ENCODE measurements at places on chromosomes 4 and X.

GRCh38 chrX:138946926-138947325 is 235.4 kb upstream of the FGF13 start:
- H3K4me1 ChIP-seq, result no peaks in the 10 kb centered on the region
- no peak overlapping the region for H3K4me3 ChIP-seq
- no peak for DNase-seq
- H3K27ac ChIP-seq, result no peak overlapping the region
- no peaks in the 10 kb centered on the region for H3K36me3 ChIP-seq

DNA sequence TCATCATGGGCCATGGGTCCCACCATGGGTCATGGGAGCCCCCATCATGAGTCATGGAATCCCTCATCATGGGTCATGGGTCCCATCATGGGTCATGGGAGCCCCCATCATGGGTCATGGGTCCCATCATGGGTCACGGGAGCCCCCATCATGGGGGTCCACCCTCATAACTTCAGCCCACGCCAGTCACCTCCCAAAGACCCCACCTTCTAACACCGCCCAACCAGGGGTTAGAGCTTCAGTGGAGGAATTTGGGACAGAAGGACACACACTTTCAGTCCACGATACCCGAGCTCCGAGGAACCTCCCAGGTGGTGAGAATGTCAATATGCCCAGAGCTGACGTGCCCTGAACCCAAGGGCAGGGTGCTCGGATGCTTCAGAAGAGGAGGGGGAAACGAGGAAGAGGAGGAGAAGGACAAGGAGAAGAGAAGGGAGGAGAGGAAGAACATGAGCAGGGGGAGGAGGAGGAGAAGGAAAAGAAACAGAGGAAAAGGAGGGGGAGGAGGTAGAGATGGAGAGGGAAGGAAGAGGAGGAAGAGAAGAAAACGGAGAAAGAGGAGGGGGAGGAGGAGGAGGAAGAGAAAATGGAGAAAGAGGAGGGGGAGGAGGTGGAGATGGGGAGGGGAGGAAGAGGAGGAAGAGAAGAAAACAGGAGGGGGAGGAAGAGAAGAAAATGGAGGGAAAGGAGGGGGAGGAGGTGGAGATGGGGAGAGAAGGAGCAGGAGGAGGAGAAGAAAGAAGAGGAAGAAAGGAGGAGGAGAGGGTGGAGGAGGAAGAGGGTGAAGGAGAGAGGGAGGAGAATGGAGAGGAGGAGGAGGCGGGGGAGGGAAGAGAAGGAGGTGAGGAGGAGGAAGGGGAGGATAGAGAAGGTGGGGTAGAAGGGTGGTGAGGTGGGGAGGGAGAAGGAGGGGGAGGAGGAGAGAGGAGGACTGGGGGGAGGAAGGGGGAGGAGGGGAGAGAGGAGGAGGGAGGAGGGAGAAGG is 17.7 kb downstream of the IL3RA start:
- H3K36me3 ChIP-seq, result no peaks in the 10 kb centered on the region
- H3K4me3 ChIP-seq, result no peak overlapping the region
- no peaks in the 10 kb centered on the region for H3K27me3 ChIP-seq
- H3K4me1 ChIP-seq, result no peaks in the 10 kb centered on the region

DNA sequence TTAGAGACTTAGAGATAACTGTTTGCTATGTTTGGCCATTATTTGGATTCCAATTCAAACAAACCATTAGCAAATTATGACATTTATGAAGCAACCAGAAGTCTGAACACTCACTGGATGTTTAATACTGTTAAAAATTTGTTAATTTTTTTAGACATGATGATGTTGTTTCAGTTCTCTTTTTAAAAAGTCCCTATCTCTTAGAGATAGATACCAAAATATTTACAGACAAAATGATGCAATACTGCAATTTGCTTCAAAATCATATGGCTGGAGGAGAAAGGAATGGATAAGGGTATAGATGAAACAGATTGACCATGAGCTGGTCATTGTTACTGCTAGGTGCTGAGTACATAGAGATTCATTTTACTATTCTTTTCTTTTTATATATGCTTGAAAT is 534.6 kb downstream of the BCOR start:
- no peaks in the 10 kb centered on the region for H3K4me1 ChIP-seq
- H3K27me3 ChIP-seq, result no peaks in the 10 kb centered on the region
- H3K4me3 ChIP-seq, result no peak overlapping the region
- DNase-seq, result no peak
- H3K36me3 ChIP-seq, result no peaks in the 10 kb centered on the region
- H3K27ac ChIP-seq, result no peak overlapping the region

GRCh38 chr4:148425327-148426110 is 16.7 kb downstream of the NR3C2 start:
- no peak overlapping the region for H3K27ac ChIP-seq
- no peaks in the 10 kb centered on the region for H3K4me1 ChIP-seq
- no peaks in the 10 kb centered on the region for H3K36me3 ChIP-seq
- H3K27me3 ChIP-seq, result no peaks in the 10 kb centered on the region

GRCh38 chr4:149987330-149988086 is 90.7 kb upstream of the DCLK2 start:
- DNase-seq, result no peak
- H3K27me3 ChIP-seq, result no peaks in the 10 kb centered on the region
- no peak overlapping the region for H3K4me3 ChIP-seq
- H3K4me1 ChIP-seq, result no peaks in the 10 kb centered on the region

DNA sequence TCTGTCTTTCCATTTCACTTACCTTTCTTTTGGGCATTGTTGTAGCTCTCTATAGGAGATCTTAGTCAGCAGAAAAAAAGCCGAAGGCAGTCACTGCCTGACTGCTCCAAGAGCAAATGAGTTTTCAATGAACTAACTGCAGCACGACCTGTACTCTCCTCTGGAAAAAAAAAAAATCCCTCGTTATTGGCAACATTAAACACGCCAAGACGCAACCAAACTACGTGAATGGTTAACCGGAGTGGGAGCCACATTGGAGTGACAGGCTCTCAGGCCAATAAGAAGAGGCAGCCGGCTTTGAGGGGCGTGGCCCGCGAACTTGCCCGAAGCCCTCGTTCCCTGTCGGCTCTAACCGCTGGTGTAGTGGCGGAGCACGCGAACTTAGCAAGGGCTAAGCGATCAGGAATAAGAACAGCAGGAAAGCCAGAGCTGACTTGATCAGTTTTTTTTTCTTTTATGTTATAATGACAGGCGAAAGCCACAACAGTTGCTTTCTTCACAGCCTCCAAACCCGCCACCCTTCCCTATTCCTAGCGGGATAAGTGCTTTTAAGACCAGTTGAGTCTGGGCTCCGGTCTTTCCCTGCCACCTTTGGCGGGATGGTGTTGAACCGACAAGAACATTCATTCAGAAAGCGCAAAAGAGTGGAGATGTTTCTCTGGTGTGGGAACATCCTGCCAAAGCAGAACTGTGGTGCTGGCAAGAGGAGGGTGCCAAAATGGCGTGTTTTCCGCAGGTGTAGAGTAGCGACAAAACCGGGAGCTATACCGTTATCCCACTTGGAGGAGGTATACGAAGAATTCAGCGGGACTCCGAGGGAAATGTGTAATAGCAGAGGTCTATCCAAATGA is 80.0 kb downstream of the HMGN5 start:
- no peaks in the 10 kb centered on the region for H3K36me3 ChIP-seq
- H3K27ac ChIP-seq, result no peak overlapping the region
- no peak for DNase-seq
- H3K27me3 ChIP-seq, result no peaks in the 10 kb centered on the region

- peak; percentile 71 for DNase-seq
- peak overlapping the region; percentile 98 for H3K27ac ChIP-seq
- H3K36me3 ChIP-seq, result no peaks in the 10 kb centered on the region
- H3K27me3 ChIP-seq, result no peaks in the 10 kb centered on the region
- H3K4me3 ChIP-seq, result peak overlapping the region; percentile 62
- peaks cover 32% of the 10 kb centered on the region for H3K4me1 ChIP-seq
Observed at GRCh38 chrX:23952984-23953907, 45.4 kb downstream of the CXorf58 start.

GRCh38 chr4:184541907-184542306 is 67.6 kb upstream of the IRF2 start:
- H3K4me3 ChIP-seq, result no peak overlapping the region
- no peak for DNase-seq
- H3K36me3 ChIP-seq, result no peaks in the 10 kb centered on the region
- peaks cover 6% of the 10 kb centered on the region for H3K4me1 ChIP-seq

GRCh38 chr4:61182915-61183314 is 17.2 kb upstream of the ADGRL3 start:
- H3K27me3 ChIP-seq, result no peaks in the 10 kb centered on the region
- H3K36me3 ChIP-seq, result no peaks in the 10 kb centered on the region
- no peak for DNase-seq
- H3K27ac ChIP-seq, result no peak overlapping the region

DNA sequence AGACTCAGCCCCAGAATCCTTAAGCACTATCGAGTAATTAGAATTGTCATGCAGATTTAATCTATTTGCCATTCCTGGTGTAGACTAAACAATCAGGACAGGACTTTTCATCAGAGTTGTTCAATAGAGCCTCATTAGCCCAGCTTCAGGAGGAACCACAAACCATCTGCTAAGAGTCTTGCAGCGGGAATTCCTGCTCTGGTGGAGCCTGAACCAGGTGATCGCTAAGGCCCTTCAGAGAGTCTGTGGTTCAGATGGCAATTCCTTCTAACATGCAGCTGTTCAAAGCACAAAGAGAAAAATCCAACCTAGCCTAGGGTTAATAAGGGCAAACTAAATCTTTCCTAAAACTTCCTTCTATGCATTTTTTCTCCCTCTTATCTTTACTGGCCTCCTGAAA is 119.1 kb upstream of the CPEB2 start:
- H3K27ac ChIP-seq, result no peak overlapping the region
- no peaks in the 10 kb centered on the region for H3K4me1 ChIP-seq
- no peaks in the 10 kb centered on the region for H3K36me3 ChIP-seq
- H3K27me3 ChIP-seq, result peaks cover 2% of the 10 kb centered on the region

- H3K36me3 ChIP-seq, result peaks cover 19% of the 10 kb centered on the region
- H3K4me1 ChIP-seq, result peaks cover 19% of the 10 kb centered on the region
- no peak for DNase-seq
Observed at GRCh38 chrX:15336023-15336413, 695 bp upstream of the PIGA start.

GRCh38 chr4:176065435-176066291 is at the start of gene WDR17:
TSS of gene WDR17 (plus strand) at chr4:176065841. CDS start at chr4:176111581, 45,740 bp downstream.
- H3K4me3 ChIP-seq, result no peak within 1 kb of the TSS
- no peaks in the 10 kb centered on the region for H3K27me3 ChIP-seq
- no peak for DNase-seq
- no peaks in the 10 kb centered on the region for H3K4me1 ChIP-seq
- no peak within 1 kb of the TSS for H3K27ac ChIP-seq

DNA sequence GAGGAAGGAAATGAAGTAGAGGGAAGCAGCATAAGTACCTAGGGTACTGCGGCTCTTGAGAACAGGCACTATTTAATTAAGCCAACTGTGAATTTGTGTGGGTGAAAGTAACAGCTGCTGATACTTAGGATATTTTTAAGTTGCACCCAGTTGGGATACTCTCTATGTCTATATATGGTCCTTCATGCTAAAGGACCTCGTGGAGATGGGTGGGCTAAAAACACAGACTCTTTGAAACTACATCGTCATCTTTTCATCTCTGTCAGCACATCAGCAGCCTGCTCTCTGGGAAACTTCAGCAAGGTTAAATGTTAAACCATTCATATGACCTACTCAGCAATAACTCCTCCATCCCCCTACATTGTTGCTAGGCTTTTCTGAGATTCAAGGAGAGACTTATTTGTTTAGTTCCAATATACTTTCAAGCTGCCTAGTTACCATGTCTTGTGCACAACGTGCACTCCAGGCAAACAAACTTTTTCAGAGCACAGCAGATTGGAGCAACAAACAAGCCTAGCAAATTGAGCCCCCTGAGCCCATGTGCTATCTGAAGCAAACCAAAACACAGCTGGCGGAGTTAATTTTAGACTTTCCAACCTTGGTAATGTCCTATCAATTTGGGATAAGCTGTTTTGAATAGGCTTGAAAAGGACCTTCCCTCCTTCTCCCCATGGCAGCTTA is 6.2 kb upstream of the MOB1B start:
- H3K4me1 ChIP-seq, result no peaks in the 10 kb centered on the region
- H3K4me3 ChIP-seq, result no peak overlapping the region
- no peaks in the 10 kb centered on the region for H3K36me3 ChIP-seq
- H3K27me3 ChIP-seq, result no peaks in the 10 kb centered on the region

GRCh38 chr4:89894649-89895550 is at the start of gene MMRN1:
TSS of gene MMRN1 (plus strand) at chr4:89894854. CDS start at chr4:89894972, 118 bp downstream.
- H3K27ac ChIP-seq, result peak within 1 kb of the TSS; percentile 92
- DNase-seq, result peak; percentile 52
- H3K36me3 ChIP-seq, result no peaks in the 10 kb centered on the region
- H3K4me3 ChIP-seq, result peak within 1 kb of the TSS; percentile 15

GRCh38 chr4:62159306-62159705 is 959.2 kb downstream of the ADGRL3 start:
- H3K4me1 ChIP-seq, result no peaks in the 10 kb centered on the region
- no peak overlapping the region for H3K4me3 ChIP-seq
- H3K27ac ChIP-seq, result no peak overlapping the region
- H3K36me3 ChIP-seq, result no peaks in the 10 kb centered on the region

- H3K4me1 ChIP-seq, result no peaks in the 10 kb centered on the region
- DNase-seq, result no peak
- H3K4me3 ChIP-seq, result no peak overlapping the region
Observed at GRCh38 chr4:122658377-122658776, 37.5 kb upstream of the IL21 start.

GRCh38 chrX:3699821-3700381 is 13.5 kb downstream of the PRKX start:
- peak overlapping the region; percentile 89 for H3K27ac ChIP-seq
- DNase-seq, result peak; percentile 70
- no peaks in the 10 kb centered on the region for H3K27me3 ChIP-seq
- no peaks in the 10 kb centered on the region for H3K36me3 ChIP-seq
- peaks cover 34% of the 10 kb centered on the region for H3K4me1 ChIP-seq
- H3K4me3 ChIP-seq, result peak overlapping the region; percentile 27

- no peaks in the 10 kb centered on the region for H3K4me1 ChIP-seq
- no peak overlapping the region for H3K27ac ChIP-seq
- H3K36me3 ChIP-seq, result no peaks in the 10 kb centered on the region
- no peak overlapping the region for H3K4me3 ChIP-seq
- H3K27me3 ChIP-seq, result no peaks in the 10 kb centered on the region
Observed at GRCh38 chr4:119136546-119136945, 914 bp downstream of the MYOZ2 start.

DNA sequence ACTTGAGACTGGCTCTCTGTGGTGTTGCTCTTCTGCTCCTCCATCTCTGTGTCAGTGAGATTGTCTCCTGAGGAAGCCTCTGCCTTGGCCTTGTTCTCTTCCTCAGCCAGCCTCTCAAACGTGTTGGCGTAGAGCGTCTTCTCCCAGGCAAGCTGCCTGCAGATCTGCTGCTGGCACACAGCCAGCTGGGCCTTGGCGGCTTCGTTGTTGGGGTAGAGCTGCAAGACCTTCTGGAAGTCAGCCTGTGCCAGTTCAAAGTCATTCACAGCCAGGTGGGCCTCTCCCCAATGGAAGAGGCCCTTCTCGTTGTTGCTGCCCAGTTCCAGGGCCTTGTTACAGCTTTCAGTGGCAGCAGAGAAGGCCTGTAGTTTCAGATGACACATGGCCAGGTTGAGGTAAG is 159.1 kb downstream of the NDST3 start:
- no peaks in the 10 kb centered on the region for H3K4me1 ChIP-seq
- peaks cover 68% of the 10 kb centered on the region for H3K36me3 ChIP-seq
- H3K4me3 ChIP-seq, result no peak overlapping the region
- DNase-seq, result peak; percentile 22

DNA sequence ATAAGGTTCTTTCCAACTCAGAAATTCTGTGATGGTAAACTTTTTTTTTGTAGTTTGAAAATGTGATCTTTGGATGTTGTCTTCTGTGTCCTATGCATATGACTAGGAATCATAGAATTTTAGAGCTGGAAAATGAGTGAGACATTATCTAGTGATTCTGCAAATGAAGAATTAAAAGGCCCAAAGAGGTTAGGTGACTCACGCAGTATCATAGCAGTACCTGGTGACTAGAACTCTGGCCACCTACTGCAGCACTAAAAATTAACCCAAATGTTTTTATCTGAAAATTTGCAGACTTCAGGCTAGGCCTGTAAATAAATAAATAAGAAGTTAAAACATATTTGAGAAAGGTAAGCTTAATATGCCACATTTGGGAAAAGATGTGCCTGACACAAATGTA is 52.8 kb downstream of the NFKB1 start:
- no peaks in the 10 kb centered on the region for H3K27me3 ChIP-seq
- no peak overlapping the region for H3K4me3 ChIP-seq
- H3K36me3 ChIP-seq, result peaks cover 4% of the 10 kb centered on the region
- no peaks in the 10 kb centered on the region for H3K4me1 ChIP-seq
